ENCODE measurements at places on chromosomes 4 and X. TPM values are rescaled to one million over a fixed set of nuclear protein-coding genes. Genes with fewer than 3 reads are reported as not detected.

- no peak for DNase-seq
Observed at GRCh38 chr4:25107827-25108516, 52.3 kb downstream of the SEPSECS start.

DNA sequence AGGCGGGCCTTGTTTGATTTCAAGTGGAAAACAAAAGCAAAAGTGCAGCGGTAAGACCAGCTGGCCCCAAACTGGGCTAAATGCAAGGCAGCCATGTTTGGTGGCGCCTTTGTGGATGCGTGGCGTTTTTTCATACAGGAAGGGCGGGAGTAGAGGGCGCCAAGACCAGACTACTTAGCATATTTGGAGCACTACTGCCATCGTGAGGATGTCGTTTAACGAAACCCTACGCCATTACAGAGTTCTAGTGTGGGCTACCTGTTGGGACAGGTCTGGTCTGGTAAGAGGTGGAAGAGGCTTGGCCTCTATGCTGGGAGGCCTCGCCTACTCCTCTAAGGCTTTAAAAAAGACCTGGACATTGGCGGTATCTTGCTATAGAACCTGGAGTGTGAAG is 230.7 kb upstream of the STK26 start:
- no peak for DNase-seq

GRCh38 chrX:1686642-1687041 is 71.8 kb downstream of the ASMT start:
- DNase-seq: no peak

GRCh38 chrX:103941201-103941975 is 21.0 kb upstream of the TMSB15B start:
- peak; percentile 36 for DNase-seq

DNA sequence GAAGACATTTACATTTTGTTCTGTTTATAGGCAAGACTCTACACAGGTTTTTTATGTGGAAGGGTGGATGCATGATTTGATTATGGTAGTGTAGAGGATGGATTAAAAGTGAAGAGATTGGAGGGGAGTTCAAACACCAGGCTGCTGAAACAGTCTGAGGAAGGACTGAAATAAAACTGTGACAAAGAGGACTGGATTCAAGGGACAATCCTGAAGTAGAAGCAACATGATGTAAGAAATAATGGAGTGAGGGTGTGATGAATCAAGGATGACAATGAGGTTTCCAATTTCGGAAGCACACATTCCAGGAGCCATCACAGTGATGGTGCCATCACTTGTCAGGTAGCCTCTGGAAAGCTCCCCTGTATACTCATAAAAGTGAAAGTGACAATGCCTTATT is 103.5 kb downstream of the SYNPO2 start:
- no peak for DNase-seq

DNA sequence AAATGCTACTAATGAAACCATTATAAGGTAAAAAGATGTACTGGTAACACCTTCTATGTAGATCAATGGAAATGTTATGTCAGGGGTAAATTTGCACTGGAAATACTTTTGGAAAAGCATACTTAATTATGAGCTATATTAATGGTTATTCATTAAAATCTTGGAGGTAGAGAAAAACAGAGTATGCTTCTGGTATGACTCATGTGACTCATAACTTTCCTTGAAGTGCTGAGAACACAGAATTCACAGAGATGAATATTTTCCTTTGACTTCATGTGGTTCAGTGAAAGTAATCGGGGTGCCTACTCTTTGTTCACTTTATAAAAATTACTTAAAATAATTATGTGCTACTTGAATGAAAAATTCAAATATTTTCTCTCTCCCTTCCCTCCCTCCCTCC is 254.2 kb downstream of the KCTD8 start:
- DNase-seq: no peak

- DNase-seq: no peak
Observed at GRCh38 chrX:81378560-81378959, 176.7 kb downstream of the SH3BGRL start.

- no peak for DNase-seq
Observed at GRCh38 chr4:157838366-157838765, 334.5 kb downstream of the GASK1B start.

- no peak for DNase-seq
Observed at GRCh38 chr4:6277139-6277802, 7.6 kb downstream of the WFS1 start.

ANXA10 gene
- not detected for total RNA-seq
